RPMI7951 (cell line): ENCODE measurements at places on chromosomes 2 and 18. TPM values are rescaled to one million over a fixed set of nuclear protein-coding genes. Genes with fewer than 3 reads are reported as not detected.

KLHL30 gene
- total RNA-seq, result not detected in 2 replicates

CRIM1 gene
- total RNA-seq, result 35.1 and 44.2 TPM in 2 replicates

TLX2 gene
- total RNA-seq, result 4.2 and 5.5 TPM in 2 replicates

C1GALT1C1L gene
- 6.4 and 7.0 TPM in 2 replicates for total RNA-seq

LHCGR gene
- total RNA-seq, result not detected in 2 replicates

C2orf78 gene
- total RNA-seq, result not detected in 2 replicates

TXNDC2 gene
- 0.10 and 0.12 TPM in 2 replicates for total RNA-seq

SERPINB12 gene
- not detected in 2 replicates for total RNA-seq

SLC4A3 gene
- total RNA-seq, result 2.8 and 3.0 TPM in 2 replicates

LMAN2L gene
- 36.8 and 37.8 TPM in 2 replicates for total RNA-seq

FZD7 gene
- total RNA-seq, result 29.4 and 32.4 TPM in 2 replicates

ZCCHC2 gene
- 2.1 and 3.8 TPM in 2 replicates for total RNA-seq

DNA sequence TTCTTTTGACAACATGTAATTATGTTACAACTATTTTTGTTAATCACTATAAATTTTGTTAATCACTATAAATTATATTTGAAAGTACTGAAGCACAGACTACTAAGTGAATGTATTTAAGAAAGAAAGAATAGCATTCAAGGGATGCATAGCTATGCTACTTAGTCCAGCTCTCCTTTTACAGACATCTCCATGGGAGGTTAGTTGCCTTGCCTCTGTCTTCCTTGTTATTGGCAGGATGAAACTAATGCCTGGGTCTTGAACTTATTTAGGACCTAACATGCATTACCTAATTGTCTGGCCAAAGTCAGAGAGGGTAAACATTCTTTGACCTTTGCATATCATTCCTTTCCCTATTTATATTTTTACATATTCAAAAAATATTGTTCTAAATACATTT lies 519.5 kb downstream of the NRXN1 start:
- no peak for DNase-seq

GRCh38 chr2:172470958-172471922 lies 43.9 kb downstream of the ITGA6 start:
- DNase-seq, result no peak

- no peak for DNase-seq
These were observed 45.1 kb downstream of the LCLAT1 start for GRCh38 chr2:30492185-30492584.

DNA sequence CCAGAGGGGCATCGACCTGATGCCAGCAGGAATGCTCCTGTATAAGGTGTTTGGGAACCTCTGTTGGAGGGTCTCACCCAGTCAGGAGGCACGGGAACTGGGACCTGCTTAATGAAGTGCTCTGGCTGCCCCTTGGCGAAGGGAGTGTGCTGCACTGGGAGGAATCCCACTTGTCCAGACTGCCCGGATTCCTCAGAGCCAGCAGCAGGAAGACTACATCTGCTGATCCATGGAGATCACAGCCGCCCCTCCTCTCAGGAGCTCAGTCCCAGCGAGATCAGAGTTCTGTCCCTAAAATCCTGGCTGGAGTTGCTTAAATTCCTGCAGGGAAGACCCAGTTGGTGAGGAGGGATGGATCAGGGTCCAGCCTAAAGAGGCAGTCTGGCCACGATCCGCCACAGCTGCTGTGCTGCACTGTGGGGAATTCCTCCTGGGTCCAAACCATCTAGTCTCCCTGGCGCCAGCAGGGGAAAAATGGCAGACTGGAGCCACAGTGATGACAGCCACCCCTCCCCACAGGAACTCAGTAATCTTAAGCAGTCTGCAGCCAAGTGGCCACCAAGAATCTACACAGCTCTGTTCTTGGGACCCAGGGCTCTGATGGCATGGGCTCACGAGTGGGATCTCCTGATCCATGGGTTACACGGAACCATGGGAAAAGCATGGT lies 76.5 kb upstream of the NRP2 start:
- DNase-seq, result no peak

DNA sequence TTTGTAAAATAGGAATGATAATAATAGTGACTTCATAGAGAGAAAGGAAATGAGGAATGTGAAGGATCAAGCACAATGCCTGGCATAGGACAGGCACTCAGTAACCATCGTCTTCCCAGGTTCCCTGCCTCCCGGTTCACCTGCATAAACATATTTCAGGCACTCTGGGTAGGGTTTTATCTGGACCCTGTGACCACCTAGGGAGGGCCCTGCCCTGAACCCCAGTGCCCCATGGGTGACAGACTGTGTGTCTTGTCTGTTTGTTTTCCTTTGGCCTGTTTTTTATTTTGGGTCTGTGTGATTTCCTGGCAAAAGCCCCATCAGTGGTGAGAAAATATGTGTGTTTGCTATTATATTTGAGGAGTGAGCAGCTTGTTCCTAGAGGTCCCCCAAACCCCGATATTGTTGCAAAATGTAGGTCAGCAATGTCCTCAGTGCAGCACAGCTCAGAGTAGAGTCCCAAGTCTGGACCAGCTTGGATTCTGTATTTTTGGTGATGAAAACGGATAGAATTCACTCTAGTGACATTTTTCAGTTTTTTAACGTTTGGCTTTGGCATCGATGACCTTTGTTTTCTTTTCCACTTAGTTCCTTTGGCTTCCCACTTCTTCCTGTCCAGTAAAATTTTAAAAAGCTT lies 9.6 kb upstream of the NT5C1B start:
- no peak for DNase-seq

- DNase-seq, result no peak
These were observed 55.1 kb downstream of the PPP4R1 start for GRCh38 chr18:9559253-9559652.

- DNase-seq, result peak; percentile 21
These were observed 15.5 kb upstream of the ECEL1 start for GRCh38 chr2:232502911-232503808.

DNA sequence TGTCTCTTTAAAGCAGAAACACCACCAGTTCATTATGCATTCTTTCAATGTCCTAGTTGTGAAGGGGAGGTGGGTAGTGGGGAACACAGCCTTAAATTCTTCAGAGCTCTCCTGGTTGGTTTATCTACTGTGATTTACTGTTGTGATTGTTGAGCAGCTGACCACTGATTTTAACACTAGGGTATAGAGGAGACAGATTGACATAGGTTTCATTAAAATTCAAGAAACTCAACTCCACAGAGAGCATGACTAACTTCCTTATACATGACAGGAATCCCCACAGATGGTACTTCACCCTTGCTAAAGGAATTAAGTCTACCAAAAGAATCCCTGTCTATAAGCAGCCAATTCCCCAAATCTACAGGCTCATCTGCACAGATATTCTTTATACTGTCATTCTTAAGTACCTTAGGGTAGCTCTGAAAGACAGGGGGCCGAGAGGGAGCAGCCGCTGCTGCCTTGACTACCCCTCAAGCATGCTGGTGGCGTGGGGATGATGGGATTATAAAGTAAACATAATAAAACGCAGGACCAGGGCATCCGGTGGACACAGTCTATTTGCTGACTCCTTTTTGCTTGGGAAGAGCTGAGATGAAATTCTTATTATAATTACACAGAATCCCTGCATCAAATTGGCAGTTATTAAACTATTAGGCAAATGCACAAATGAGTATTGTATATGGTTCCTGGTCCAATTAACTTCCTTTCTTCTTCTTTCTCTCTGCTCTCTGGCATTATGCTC lies 1377.6 kb upstream of the PIK3C3 start:
- DNase-seq, result no peak

GRCh38 chr2:53231908-53232307 lies 535.7 kb upstream of the CHAC2 start:
- no peak for DNase-seq

- no peak for DNase-seq
These were observed 221.9 kb downstream of the HDAC4 start for GRCh38 chr2:239178954-239179353.

GRCh38 chr2:236862961-236863728 lies 222.5 kb upstream of the COPS8 start:
- peak; percentile 94 for DNase-seq

DNA sequence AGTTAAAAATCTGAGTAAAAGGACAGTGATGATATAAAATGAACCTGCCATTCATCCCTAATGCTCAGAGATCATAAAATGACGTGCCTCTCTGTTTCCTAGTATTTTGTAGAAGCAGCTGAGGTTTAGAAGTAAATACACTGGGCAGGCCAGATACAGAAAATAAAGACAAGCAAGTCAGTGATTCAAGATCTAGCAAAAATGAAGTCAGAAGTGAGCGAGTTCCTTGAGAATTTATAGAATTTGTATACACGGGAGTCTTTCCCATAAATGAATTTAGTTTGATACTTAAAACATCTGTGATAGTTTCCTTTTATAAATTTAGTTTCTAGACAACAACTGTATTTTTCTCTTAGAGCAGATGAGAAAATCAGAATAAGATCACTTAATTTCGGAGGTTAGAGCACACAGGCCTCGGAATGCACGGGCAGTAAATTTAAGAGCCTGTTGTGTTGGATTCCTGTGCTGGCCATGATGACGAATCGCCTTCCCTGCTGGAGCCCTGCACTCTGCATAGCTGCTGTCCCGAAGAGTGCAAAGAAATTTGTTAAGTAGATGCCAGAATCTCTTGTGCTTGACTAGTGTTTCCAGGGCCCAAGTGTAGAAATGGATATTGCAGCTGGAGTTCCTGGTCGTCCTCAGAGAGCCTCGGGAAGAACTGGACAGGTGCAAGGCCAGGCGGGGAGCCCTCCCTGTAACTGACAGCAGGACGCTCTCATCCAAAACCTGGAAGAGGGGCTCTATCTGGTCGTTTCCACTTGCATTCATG lies 83.7 kb upstream of the RBM44 start:
- DNase-seq, result no peak

- peak; percentile 81 for DNase-seq
These were observed 4.4 kb downstream of the SMAD7 start for GRCh38 chr18:48946329-48946835.

DNA sequence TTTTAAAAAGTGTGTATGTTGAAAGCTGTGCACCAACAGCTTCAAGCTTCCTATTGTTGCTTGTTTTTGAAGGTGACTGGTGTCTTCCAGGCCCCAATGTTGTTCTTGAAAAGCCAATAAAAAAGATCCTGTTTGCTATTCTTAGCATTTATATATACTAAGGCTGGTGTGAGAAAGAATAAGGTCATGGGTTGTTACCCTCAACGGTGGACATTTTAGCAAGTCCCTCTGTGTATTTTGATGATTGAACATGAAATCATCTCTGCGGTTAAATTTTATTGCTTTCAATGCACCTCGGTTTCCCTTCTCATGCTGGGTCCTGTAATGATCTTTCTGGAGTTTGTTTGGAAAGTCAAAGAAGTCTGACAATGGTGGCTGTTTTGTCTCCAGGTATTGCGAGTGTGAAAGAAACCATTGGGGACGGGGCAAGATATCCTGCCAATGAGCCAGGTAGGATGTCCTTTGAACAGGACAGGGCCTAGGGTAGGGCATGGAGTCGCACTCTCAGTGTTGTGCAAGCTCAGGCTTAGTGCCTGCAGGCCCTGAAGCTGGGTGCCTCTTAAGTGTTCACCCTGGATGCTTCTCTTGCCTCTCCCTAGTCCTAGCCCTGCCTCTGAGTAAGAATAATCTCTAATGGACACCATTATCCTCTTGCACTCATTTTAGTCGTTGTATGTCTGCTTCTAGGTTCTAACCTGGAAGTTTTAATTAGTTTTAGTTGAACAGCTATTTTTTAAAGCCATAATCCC lies 16.0 kb upstream of the KLF7 start:
- no peak for DNase-seq

DNA sequence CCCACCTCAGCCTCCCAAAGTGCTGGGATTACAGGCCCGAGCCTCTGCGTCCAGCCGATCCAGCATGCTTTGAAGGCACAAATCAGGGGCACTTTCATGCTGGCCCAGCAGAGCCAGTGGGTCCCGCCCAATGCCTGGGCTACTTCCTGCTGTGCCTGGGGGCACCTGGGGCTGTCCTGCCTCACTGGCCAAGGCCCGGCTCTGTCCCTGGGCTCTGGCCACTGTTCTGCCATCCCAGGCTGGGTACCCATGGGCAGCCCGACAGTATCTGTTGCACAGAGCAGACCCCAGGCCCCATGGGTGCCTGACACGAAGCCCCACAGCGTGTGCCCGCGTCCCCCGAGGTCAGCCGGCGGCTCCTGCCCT lies 6.8 kb upstream of the GAL3ST2 start:
- DNase-seq, result no peak

DNA sequence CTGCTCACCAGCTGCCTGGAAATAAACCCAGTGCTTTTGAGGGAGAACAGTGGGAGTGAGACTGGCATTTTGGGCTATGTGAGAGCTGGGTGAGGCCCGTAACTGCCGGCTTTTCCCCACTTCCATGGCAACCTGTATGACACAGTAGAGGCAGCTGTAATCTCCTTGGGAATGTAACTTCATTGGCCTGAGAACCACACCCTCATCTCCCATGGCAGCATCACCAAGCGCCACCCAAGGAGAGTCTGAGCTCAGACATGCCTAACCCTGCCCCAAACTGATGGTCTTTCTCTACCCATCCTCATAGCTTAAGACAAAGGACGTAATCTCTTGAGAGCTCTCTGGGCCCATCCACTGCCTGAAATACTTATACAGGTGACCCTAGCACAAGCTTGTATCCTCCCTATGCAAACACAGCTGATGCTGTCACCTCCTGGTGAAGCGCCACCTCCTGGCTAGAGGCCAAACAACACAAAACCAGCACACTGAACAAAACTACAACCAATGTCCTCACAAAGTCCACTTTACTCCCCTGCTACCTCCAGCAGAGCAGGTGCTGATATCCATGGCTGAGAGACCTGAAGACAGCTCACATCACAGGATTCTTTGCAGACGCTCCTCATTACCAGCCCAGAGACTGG lies 763.4 kb upstream of the NRXN1 start:
- no peak for DNase-seq

- no peak for DNase-seq
These were observed 416.6 kb upstream of the TRIB2 start for GRCh38 chr2:12300019-12300602.

- peak; percentile 30 for DNase-seq
These were observed 266.8 kb upstream of the CXCR4 start for GRCh38 chr2:136384531-136385303.

DNA sequence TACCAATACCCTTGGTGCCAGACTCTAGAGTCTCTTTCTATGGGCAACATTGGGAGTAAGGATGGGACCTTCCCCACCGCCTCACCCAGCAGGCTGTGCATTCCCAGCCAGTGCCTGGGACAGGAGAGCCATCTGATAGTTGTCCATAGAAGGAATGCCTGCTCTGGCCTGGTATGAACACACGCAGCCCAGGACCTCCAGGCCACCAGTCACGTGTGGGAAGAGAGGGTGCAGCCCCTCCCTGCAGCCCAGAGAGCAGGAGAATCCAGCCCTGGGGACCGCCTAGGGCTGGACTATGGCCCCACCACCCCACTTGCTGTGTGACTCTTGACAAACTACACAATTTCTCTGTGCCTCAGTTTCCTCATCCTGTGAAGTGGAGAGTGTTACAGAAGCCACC lies 52.5 kb upstream of the ID2 start:
- no peak for DNase-seq

GRCh38 chr2:215535741-215536140 lies 99.9 kb upstream of the FN1 start:
- DNase-seq, result peak; percentile 47

- no peak for DNase-seq
These were observed 26.3 kb upstream of the CASP8 start for GRCh38 chr2:201233812-201234662.

- no peak for DNase-seq
These were observed 66.2 kb downstream of the SP3 start for GRCh38 chr2:173898996-173899395.
